ENCODE measurements at places on chromosomes 16 and 17.

- no peaks in the 10 kb centered on the region for H3K36me3 ChIP-seq
- H3K27ac ChIP-seq, result no peak overlapping the region
- no peak for DNase-seq
- H3K27me3 ChIP-seq, result no peaks in the 10 kb centered on the region
- H3K4me1 ChIP-seq, result peaks cover 4% of the 10 kb centered on the region
- no peak overlapping the region for H3K4me3 ChIP-seq
These were observed 1.9 kb downstream of the ZNF778 start for GRCh38 chr16:89219365-89219764.

DNA sequence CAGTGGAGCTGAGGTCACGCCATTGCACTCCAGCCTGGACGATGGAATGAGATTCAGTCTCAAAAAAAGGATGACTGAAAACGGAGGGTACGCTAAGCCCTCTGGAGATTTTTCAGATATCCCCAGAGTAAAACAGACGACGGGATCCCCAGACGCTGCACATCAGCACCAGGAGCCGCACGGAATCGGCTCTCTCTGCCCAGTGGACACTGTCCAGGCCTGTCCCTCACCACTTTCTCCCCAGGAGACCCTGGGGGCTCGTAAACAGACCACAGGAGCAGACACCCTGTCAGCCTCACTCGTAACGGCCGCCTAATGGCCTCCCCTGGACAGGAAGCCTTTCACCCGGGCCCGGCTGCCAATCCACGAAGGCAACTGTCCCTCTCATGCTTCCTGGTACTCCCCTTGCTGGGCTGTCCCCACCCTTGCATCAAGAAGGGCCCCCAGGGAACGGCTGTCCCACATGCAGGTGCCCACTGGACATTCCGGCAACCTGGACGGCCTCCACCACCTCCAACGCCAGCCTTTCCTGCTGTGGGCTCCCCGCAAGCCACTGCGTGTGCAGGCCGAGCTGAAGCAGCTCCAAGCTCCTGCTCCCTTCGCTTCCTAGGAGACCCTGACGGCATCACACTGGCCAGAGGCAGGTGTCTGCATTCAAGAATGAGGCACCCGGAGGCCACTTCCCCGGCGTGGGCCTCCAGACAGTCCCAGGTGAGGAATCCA, 74.3 kb downstream of the TIMM22 start:
- no peak overlapping the region for H3K27ac ChIP-seq
- no peaks in the 10 kb centered on the region for H3K27me3 ChIP-seq
- no peak overlapping the region for H3K4me3 ChIP-seq
- no peaks in the 10 kb centered on the region for H3K36me3 ChIP-seq

GRCh38 chr16:89667633-89668032, 10.0 kb downstream of the SPATA33 start:
- no peak overlapping the region for H3K27ac ChIP-seq
- no peak overlapping the region for H3K4me3 ChIP-seq
- no peaks in the 10 kb centered on the region for H3K27me3 ChIP-seq

GRCh38 chr17:2172077-2172851, 117.4 kb downstream of the HIC1 start:
- H3K4me3 ChIP-seq, result no peak overlapping the region
- no peaks in the 10 kb centered on the region for H3K27me3 ChIP-seq
- peak overlapping the region; percentile 59 for H3K27ac ChIP-seq
- H3K4me1 ChIP-seq, result peaks cover 48% of the 10 kb centered on the region

DNA sequence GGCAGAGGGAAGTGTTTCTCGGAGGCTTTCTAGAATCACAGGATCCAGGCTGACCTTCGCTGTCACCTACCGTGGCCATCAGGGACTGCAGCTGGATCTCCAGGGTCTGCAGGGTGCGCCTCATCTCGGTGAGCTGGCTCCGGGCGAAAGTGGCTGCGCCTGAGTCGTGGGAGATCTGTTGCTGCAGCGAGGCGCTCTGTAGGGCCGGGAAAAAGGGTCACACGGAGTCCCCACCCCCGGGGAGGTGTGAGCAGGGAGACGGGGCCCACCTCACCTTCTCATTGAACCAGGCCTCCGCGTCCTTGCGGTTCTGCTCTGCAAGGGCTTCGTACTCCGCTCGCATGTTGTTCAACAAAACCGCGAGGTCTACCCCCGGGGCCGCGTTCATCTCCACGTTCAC, 2.9 kb downstream of the KRT28 start:
- H3K4me3 ChIP-seq, result peak overlapping the region; percentile 20
- no peak overlapping the region for H3K27ac ChIP-seq
- DNase-seq, result no peak

GRCh38 chr16:23901178-23902033, 65.6 kb downstream of the PRKCB start:
- no peak overlapping the region for H3K4me3 ChIP-seq
- peaks cover 13% of the 10 kb centered on the region for H3K4me1 ChIP-seq
- DNase-seq, result no peak
- no peaks in the 10 kb centered on the region for H3K27me3 ChIP-seq
- H3K27ac ChIP-seq, result no peak overlapping the region
